ENCODE measurements at places on chromosomes 7 and 10.

GRCh38 chr10:28914701-28915100 lies 237.4 kb downstream of the BAMBI start:
- DNase-seq = no peak

- DNase-seq = peak; percentile 94
These were observed 43.2 kb downstream of the ASB13 start for GRCh38 chr10:5623081-5623748.

DNA sequence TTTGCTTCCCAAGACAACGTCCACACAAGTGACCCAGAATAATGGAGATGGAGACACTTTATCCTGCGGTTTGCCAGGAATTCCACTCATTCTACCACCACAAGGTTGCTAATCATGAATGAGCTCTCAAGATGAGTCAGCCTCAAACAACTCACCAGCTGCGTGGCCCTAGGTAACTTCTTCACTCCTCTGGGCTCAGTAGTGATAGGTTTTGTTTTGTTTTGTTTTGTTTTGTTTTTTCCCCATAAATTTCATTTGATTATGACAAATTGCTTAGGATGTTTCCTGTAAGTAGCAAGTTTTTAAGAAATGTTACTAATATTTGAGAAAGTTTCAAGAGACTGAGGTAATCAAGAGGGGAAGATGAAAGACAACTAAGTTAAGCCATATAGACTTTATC lies 286.8 kb downstream of the PARD3 start:
- no peak for DNase-seq

GRCh38 chr7:138538997-138539644 lies 79.1 kb downstream of the TRIM24 start:
- no peak for DNase-seq

All from OCI-M1 (cell line).